Activated CD4-positive, alpha-beta T cell treated with anti-CD3 and anti-CD28 coated beads, Interleukin-2, amount 10 ng/mL, durations not matched to agents 7 days and 5 days (primary cell): ENCODE measurements at places on chromosomes 6 and 20.

GRCh38 chr20:49696594-49696993 is 17.1 kb downstream of the B4GALT5 start:
- no peak for DNase-seq

- no peak for DNase-seq
These were observed 133.1 kb upstream of the PTPRT start for GRCh38 chr20:43322851-43323250.

- no peak for DNase-seq
These were observed 235.4 kb upstream of the IRAK1BP1 start for GRCh38 chr6:78631976-78632375.

- DNase-seq, result peak; percentile 22
These were observed 128.8 kb downstream of the PHF3 start for GRCh38 chr6:63764318-63764916.

- no peak for DNase-seq
These were observed 1.2 kb downstream of the SRSF12 start for GRCh38 chr6:89116702-89117101.

- DNase-seq, result peak; percentile 38
These were observed 8.0 kb downstream of the MYLIP start for GRCh38 chr6:16136621-16137450.

DNA sequence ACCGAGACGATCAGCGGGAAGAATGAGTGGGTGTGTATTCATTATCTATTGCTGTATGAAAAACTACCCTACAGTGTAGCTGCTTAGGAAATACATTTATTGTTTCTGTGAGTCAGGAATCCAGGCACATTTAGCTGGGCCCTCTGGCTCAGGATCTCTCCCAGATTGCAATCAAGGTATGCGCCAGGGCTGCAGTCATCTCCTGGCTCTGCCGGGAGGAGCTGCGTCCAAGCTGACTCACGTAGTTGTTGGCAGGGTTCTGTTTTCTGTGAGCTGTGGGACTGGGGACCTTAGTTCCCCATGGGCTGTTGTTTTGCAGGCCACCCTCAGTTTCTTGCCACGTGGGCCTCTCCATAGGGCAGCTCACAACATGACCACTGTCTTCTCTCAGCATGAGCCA is 68.2 kb upstream of the FUCA2 start:
- no peak for DNase-seq

- no peak for DNase-seq
These were observed 101.1 kb downstream of the DLGAP4 start for GRCh38 chr20:36407199-36407733.

DNA sequence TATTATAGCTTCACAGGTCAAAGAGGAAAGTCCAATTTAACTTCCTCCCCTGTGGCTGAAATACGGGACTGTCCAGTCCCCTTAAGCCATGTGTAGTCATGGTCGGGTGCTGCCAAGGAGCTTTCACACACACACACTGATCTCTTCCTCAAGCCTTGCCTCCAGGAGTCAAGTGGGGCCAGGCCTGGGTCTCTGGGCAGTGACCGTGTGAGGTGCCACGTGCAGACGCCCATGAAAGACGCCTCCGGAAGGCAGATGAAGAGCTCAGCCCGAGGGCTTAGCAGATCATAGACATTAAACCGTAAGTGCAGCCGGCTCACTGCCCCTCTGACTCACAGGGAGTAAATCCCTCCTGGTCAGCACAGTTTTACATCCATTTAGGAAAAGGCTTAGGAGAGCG is 4.2 kb downstream of the GABRR2 start:
- DNase-seq, result no peak

DNA sequence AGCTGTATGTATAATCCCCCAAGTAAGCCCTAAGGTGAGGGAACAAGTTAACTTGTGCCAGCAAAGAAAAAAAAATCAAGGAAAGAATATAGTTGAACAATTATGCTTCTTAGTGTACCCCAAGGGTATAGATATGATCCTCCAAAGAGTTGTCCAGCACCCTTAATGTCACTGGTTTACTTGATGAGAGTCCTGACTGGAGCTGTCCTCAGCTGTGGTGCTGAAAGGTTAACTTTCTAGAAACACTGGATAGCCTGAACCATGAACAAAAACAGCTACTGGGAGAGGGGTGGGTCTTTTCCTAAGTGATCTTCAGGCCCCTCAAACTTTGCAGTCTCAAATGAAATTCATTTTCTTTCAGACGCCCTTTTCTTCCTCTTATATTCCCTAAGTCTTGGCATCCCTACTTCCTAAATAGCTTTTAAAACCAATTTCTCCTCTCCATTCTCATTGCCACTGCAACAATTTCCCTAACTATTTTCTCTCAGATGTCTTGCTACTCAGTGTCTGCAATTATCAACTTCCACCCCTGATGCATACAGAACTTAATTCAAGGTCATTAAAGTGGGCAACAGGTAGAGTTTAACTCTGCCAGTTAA is 83.5 kb upstream of the PROKR2 start:
- peak; percentile 16 for DNase-seq

DNA sequence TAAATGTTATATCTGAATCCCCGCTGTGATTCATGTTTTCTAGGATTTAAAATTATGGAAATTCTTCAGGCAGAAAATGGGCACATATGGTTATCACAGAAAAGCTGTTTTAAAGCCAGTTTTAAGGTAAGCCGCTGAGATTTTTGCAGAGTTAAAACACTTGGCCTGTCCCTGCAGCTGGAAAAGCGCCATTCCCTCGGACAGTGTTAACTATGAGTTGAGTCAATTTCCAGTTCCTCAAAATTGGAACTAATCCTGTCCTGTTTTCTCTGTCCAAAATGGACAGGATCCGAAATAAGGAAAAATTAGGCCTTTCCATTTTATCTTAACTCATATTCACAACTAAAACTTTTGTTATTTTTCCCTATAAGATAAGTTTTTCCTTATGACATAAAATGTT is 225.2 kb downstream of the SAMD5 start:
- no peak for DNase-seq
